ENCODE measurements at places on chromosomes 1 and 21.
A peak's percentile ranks its signal among the peaks of the same experiment; 100 is the strongest.

DNA sequence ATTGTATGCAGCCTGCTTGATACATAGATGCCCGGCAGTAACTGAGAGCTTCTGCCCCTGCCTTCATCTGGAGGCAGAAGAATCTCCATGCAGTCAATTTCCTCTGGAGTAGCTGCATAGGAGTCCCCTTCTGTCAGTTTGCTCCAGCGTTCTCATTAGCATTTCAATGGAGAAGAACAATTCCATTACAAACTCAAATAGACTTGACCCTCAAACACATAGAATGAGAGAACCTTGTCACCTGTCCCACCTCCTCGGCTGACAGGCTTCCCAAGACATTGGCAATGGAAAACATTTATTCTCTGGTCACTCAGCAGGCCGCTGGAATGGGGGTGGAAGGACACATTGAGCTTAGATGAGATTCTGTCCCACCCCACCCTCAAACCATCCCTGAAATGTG lies 45.6 kb upstream of the TMEM51 start:
- DNase-seq = no peak

- DNase-seq = no peak
Measured at GRCh38 chr1:92901699-92902405, 59.4 kb downstream of the DIPK1A start.

- no peak for DNase-seq
Measured at GRCh38 chr1:171769754-171770153, 11.7 kb upstream of the METTL13 start.

DNA sequence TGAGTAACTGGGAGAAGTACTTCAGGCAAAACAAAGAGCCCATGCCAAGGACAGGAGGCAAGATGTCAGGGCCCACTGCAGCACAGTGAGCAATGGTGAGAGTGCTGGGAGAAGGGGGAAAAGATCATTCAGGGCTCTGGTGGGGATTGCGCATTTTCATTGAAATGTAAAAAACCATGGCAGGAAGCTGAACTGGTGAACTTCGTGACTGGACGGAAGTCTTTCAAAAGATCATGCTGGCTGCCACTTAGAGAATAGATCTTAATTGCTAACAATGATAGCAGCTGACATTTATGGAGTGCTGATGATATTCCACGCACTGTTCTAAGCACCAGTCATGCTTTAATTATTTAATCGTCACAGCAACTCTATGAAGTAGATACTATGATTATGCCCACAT lies 107.0 kb downstream of the TGFBR3 start:
- no peak for DNase-seq

GRCh38 chr1:111161843-111162487 lies 21.9 kb downstream of the CEPT1 start:
- DNase-seq = no peak

GRCh38 chr1:218711001-218711400 lies 365.9 kb downstream of the TGFB2 start:
- DNase-seq = no peak

DNA sequence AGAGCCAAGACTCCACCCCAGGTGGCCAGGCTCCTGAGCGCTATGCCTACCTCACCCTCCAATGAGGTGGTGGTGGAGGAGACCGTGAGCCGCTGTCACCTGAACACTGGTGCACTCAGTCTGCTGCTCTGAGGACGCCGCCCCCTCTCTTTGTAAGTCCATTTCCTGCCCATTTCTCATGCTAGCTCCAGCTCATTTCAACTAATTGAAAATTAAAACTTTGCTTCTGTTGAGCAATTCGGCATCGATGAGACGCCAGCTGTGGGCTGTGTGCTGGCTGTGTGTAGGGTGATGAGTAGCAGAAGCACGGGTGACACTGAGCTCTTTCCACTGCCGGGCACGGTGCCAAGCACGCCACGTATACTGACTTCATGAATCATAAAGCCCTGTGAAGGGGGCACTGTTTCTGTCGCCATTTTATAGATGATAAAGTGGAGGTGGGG lies 11.2 kb downstream of the TNFRSF1B start:
- DNase-seq = no peak

GRCh38 chr1:8818325-8818775 lies 910 bp upstream of the RERE start:
- DNase-seq = peak; percentile 20

- no peak for DNase-seq
Measured at GRCh38 chr1:239814306-239814881, 277.3 kb upstream of the FMN2 start.

All from germinal center (tissue), 1 donor.